ENCODE measurements at places on chromosomes 12 and 14.

GRCh38 chr14:60482743-60483142 lies 3.1 kb downstream of the C14orf39 start:
- no peak for DNase-seq

GRCh38 chr12:108567406-108568337 lies 5.3 kb downstream of the ISCU start:
- no peak for DNase-seq

DNA sequence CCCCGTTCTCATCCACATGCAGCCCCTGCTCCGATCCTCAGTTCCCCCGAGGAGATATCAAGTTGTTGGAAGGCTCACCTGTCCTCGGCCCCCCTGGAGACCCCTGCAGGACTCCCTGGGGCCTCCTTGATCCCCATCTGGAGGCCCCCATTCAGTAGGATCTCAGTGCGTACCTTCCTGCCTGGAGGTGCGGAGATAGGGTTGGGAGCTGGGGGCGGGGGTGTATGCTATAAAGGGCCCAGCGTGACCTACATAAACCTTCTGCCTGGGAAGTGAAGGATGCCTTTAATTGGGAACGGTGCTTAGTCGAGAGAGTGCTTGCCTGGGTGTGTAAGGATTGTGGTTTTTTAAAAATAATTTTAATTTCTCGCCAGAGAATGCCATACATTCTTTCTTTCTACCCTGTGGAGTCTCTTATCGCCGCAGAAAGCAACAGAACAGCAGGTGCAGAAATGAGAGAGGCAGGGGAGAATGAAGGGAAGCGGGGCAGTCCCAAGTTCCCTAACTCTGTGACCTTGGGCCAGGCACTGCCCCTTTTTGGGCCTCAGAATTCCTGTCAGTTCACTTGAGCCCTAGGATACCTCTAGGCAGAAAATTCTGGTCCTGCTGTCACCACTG lies 153.7 kb downstream of the TSPAN9 start:
- DNase-seq, result no peak

GRCh38 chr12:52745554-52745953 lies 31.6 kb downstream of the KRT76 start:
- DNase-seq, result no peak

DNA sequence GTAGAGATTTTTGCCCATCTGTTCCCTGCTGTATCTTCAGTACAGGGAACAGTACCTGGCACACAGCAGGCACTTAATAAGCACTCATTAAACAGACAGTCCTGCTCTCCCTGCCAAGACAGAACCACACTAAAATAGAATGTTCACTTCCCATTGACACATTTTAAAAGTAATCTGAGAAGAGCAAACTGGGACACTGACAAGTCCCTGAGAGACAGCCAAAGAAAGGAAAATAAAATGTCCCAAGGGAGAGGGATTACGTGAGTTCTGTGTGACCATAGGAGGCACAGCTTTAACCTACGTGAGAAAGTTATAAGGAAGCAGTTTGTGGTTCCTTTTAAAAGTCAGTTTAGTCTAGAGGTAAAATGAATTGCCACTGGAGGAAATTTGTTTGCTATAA lies 43.9 kb upstream of the SYCP3 start:
- DNase-seq, result no peak

DNA sequence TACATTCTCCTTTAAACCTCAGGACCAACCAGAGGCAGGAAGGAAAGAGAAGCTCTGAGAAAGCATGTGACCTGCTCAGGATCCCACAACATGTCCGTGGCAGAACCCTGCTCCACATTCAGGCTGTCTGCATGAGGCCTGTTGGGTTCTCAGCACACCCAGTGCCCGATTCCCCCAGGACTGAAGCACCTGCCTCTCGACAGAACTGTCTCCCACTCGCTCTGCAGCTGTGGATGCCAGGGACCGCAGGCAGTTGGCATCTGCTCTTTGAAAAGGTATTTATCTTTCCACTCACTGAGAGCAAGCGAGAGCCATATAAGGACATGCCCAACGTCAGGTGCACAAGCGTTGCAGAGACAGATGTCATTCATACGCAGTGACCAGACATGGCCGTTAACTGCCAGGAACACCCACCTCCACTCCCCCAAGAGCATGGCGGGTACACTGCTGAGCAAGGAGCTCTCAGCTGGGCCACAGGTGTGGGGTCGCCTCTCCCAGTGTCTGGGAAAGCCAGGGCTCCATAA lies 18.9 kb downstream of the PITPNM2 start:
- no peak for DNase-seq

DNA sequence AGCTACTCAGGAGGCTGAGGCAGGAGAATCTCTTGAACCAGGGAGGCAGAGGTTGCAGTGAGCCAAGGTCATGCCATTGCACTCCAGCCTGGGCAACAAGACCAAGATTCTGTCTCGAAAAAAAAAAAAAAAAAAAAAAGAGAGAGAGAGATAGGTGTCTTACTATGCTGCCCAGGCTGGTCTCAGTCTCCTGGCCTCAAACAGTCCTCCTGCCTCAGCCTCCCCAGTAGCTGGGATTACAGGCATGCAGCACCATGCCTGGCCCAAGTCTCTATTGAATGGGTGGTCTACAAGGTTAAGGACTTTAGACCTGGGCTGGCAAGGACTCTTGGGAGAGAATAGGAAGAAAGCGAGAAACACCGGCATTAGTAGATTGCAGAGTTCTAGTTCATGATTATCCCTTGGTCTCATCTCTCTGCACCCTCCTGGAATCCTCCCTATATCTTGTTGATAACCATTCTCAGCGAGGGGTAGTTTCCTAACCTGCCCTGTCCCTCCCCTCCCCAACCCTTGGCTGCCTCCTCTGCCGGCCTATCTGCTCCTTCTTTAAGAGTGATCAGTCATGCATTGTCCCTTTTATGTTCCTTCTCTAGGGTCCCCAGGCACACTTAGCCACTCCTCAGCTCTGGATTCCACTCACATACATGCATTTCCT lies 128.1 kb upstream of the MAP1LC3B2 start:
- no peak for DNase-seq

DNA sequence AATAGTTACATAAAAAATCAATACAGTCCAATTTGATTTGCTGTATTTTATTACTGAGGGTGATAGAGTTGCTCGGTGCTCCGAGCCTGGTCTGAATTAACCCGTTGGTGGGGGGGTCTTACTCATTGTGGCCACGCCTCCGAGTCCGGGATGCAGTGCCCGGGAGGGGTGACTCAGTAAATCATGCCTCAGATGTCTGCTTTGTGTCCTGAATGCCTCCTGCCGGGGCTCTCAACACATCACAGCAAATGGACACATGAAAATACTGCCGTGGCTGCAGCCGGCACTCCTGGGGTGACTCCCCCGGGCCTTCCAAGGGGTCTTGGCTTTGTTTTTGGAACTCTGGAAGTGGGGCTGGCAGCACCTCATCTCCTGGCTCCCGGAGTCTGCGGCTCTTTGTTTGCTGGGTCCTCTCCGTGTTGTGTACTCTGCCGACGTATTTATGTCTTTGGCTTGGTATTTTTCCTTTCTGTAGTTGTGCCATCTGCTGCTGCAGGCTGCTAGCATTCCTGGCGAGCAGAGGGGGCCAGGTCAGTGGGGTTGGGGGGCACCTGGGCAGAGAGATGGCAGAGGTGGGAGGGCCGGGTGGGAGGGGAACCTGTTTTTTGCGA lies 129.0 kb downstream of the AACS start:
- peak; percentile 42 for DNase-seq

- DNase-seq, result no peak
Measured at GRCh38 chr14:77372304-77372841, 4.5 kb downstream of the TMED8 start.

Measured in nephron progenitor cell (in vitro differentiated cells).